Ovary (tissue), 10 donors: ENCODE measurements at places on chromosomes 6 and 20.

- H3K4me3 ChIP-seq: no peak overlapping the region
- no peaks in the 10 kb centered on the region for H3K27me3 ChIP-seq
- H3K4me1 ChIP-seq: no peaks in the 10 kb centered on the region
- H3K36me3 ChIP-seq: no peaks in the 10 kb centered on the region
Observed at GRCh38 chr6:37487591-37488380, 11.9 kb downstream of the CCDC167 start.

- no peaks in the 10 kb centered on the region for H3K36me3 ChIP-seq
- no peak overlapping the region for H3K4me3 ChIP-seq
- no peak overlapping the region for H3K27ac ChIP-seq
- H3K27me3 ChIP-seq: no peaks in the 10 kb centered on the region
- no peaks in the 10 kb centered on the region for H3K4me1 ChIP-seq
Observed at GRCh38 chr6:19999319-20000191, 162.4 kb downstream of the ID4 start.

DNA sequence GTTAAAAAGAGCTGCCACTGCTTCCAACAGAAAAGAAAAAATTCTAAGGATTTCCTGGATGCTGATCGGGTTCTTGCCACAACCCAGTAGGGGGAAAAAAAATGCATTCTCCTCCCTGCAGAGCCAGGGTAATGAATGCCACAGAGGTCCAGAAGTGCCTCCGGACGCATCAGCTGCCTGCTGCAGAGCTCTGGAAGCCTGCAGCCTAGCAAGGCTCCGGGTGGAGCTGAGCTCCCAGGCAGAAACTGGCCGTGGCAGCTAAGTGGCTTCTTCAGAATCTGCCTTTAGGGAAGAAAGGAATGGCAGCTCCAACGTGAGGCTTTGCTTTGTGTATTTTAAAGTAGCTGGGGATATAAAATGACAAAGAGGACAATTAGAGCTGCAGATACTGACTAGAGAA lies 155.0 kb downstream of the CFAP61 start:
- no peaks in the 10 kb centered on the region for H3K27me3 ChIP-seq
- no peak for DNase-seq
- H3K36me3 ChIP-seq: no peaks in the 10 kb centered on the region
- H3K27ac ChIP-seq: no peak overlapping the region

DNA sequence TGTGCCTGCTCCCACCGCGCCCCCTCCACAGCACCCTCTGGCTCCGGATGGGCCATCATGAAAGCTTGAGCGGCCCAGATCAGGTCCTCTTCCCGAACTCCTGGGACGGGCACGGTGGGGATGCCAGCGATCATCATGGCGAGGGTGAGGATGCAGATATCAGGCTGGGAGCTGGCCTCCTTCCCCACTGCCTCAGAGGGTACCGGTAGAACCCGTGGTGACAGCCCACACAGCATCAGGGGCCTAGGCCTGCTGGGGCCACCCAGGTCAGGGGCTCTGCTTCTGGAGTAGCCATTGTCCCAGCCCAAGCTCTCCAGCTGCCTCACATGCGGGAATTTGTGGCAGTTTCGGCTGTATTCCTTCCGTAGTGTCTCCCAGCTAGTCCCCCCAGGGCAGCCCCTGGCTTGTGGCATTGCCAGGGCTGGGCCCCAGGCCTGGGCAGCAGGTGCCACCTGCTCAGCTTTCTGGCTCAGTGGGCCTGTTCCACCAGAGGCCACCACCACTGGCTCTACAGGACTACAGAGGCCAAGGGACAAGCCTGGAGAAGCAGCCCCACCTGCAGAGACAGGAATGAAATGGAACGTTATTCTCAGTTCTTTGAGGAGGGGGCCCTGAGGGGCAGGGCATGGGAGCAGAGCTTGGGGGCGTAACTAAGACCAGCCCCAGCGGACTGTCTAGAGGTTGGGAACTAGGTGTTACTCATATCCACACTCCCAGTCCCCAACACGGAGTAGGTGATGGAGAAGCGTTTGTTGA lies 654 bp downstream of the SPATA25 start:
- no peaks in the 10 kb centered on the region for H3K27me3 ChIP-seq
- no peaks in the 10 kb centered on the region for H3K36me3 ChIP-seq
- no peak overlapping the region for H3K4me3 ChIP-seq
- peaks cover 3% of the 10 kb centered on the region for H3K4me1 ChIP-seq
- H3K27ac ChIP-seq: no peak overlapping the region

DNA sequence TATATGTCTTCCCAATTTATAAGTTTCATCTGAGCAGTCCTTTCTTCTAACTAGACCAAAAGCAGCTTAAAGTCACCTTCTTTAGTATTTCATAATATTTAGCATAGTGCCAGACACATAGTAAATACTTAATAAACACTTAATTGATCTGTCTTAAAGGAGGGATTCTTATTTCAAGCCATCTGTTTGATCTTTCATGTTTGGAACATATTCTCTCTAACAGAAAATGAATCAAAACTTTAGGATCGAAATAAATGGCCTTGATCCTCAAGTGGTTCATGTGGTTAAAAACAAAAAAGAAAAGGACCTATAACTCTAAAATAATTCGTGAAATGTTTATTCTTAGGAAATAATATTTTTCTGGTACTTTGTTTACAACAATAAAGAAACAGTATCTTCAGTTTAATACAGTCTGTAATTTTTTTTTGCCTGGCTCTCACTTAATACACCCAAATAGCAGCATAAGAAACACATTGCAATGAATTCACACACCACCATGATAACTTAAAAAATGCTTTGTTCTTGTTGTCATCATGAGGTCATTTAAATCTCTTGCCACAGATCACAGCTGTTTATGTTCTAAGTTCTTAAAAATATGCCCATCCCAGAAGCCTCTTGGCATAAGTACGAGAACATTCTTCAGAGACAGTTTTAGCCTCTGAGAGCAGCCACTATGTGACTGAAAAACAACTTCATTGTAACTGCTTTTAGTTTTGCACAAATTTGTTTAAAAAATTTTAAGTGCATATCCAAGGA lies 48.1 kb downstream of the ESF1 start:
- H3K4me1 ChIP-seq: peaks cover 5% of the 10 kb centered on the region
- no peaks in the 10 kb centered on the region for H3K36me3 ChIP-seq
- no peaks in the 10 kb centered on the region for H3K27me3 ChIP-seq
- no peak for DNase-seq

GRCh38 chr6:147870506-147871110 lies 362.1 kb downstream of the SAMD5 start:
- H3K27ac ChIP-seq: no peak overlapping the region
- DNase-seq: no peak
- no peak overlapping the region for H3K4me3 ChIP-seq
- no peaks in the 10 kb centered on the region for H3K4me1 ChIP-seq
- no peaks in the 10 kb centered on the region for H3K36me3 ChIP-seq
